ENCODE measurements at places on chromosomes 6 and 20.

GRCh38 chr6:137727216-137727765 is 139.8 kb upstream of the TNFAIP3 start:
- no peak for DNase-seq

DNA sequence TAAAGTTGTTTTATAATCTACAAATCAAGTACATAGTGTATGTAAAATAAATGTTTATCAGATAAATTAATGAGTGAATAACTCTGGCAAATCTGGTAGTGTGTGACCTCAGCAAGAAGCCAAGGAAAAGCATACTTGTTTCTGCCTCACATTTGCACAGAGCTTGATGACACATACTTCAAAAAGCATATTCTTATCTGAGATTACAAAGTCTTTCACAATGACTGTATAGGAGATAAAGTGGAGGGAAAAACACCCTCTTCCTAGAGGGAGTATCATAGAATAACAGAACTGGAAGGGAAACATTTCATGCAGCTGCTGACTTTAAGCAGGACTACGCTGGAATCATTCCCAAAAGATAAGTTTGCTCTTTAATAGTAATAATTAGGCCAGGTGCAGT is 28.1 kb upstream of the AKAP7 start:
- DNase-seq: no peak

DNA sequence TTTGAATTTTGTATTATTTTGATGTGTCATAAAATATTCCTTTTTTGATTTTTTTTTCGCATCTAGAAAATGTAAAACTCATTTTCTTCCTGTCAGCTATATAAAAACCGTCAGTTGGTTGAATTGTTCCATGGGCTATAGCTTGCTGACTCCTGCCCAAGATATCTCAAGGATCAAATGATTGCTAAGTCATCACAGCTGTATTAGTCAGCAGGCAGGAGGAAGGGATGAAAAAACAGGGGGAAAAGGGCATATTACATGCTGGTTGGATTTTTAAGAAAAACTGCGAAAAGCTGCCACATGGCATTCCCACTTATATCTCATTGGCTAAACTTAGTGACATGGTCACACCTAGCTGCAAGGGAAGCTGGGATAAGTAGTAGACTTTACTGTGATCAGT is 569.9 kb downstream of the BCKDHB start:
- DNase-seq: no peak

- DNase-seq: no peak
Measured at GRCh38 chr6:108169464-108170331, 3.9 kb downstream of the NR2E1 start.

- DNase-seq: no peak
Measured at GRCh38 chr6:111604259-111605099, 1.2 kb downstream of the TRAF3IP2 start.

- no peak for DNase-seq
Measured at GRCh38 chr6:28695715-28696114, 170.0 kb downstream of the GPX5 start.

DNA sequence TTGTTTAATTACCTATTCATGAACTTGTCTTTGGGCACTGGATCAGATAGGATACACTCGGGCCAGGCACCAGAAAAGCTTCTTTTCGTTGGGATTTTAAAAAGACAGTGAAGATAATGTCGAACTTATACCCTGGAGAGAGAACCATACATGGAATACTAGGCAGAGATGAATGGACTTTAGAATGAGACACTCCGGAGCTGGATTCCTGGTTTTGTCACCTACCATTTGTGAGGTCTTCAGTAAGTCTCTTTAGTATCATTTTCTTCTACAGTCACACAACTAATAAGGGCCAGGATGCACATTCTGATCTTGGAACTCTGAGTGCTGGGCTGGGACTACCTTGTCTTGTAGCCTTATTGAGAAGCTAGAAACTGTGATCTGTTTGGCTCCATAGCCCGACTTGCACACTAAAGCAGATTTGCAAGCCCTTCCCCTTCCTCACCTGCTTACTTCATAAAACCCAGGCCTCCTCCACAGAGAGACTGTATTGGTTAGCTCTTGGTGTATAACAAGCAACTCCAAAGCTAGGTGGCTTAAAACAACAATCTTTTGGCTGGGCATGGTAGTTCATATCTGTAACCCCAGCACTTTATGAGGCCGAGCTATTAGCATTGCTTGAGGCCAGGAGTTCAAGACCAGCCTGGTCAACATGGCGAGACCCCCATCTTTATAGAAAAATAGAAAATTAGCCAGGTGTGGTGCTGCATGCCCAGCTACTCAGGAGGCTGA is 7.4 kb upstream of the IFT52 start:
- DNase-seq: no peak

GRCh38 chr6:63634630-63635029 is 972 bp upstream of the PHF3 start:
- DNase-seq: no peak

DNA sequence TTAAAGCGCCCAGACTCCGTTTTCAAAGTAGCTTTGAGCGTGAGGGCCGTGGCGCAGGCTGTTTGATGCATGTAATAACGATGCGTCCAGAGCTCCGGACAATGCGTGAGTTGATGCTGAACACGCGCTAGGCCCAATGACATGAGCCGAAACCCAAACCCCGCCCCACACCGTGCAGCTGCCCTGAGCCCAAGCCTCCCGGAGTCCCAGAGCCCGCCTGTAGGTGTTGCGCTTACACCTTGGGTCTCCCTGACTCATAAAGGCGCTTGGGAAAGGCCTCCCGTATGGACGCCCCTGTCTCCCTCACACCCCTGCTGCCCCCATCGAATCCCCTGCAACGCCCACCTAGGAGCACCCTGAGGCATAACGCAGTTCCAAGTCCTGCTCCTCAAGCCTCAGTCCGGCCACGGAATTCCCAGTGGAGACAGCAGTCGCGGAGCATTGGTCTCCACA is 87.6 kb downstream of the ERMARD start:
- no peak for DNase-seq

GRCh38 chr20:2480381-2480780 is 9.8 kb upstream of the SNRPB start:
- no peak for DNase-seq
